ENCODE measurements at places on chromosomes 2 and 18.

- no peaks in the 10 kb centered on the region for H3K36me3 ChIP-seq
- no peaks in the 10 kb centered on the region for H3K4me1 ChIP-seq
- H3K4me3 ChIP-seq = no peak overlapping the region
- no peak overlapping the region for H3K27ac ChIP-seq
- H3K27me3 ChIP-seq = no peaks in the 10 kb centered on the region
Measured at GRCh38 chr2:128053331-128053730, 25.5 kb upstream of the SAP130 start.

- H3K27ac ChIP-seq = peak overlapping the region; percentile 51
- H3K4me1 ChIP-seq = no peaks in the 10 kb centered on the region
- no peaks in the 10 kb centered on the region for H3K36me3 ChIP-seq
- DNase-seq = no peak
Measured at GRCh38 chr2:235860111-235860510, 308.1 kb downstream of the GBX2 start.

- H3K4me1 ChIP-seq = no peaks in the 10 kb centered on the region
- no peaks in the 10 kb centered on the region for H3K27me3 ChIP-seq
- DNase-seq = no peak
- no peak overlapping the region for H3K4me3 ChIP-seq
Measured at GRCh38 chr2:128513961-128514283, 195.3 kb upstream of the HS6ST1 start.

DNA sequence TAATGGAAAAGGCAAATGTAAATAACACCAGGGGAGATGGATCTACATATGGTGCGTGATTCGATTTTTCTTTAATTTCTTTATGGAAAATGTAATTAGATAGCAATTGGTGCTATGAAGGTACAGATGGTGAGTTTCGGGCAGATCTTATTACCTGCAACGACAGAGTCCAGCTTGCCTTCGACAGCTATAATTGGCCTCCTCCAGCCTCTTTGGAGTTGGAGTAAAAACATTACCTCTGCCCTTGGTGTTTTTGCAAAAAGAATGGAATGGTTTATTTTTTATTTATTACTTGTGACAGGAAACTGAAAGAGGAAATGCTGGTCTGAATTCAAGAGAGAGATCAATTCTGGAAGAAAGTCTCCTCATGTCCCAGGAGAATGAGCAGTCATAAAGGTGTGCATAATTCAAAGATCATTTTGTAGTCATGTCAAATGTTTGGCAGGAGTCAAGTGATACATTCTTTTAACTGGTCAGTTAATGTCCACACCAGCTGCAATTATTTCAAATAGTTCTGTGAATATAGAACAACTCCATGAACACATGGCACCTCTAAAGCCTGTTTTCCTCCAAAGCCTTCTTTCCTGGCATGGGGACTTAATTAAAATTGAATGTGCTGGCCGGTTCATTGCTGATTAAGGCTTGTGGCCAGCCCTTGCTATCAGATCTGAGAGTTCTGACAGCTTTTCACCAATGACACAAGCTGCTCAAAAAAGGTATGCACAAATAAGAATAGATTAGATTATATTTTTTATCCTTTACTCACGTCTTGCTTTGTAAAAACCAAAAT, 46.9 kb upstream of the KCNH7 start:
- no peak overlapping the region for H3K27ac ChIP-seq
- H3K4me3 ChIP-seq = no peak overlapping the region
- no peaks in the 10 kb centered on the region for H3K36me3 ChIP-seq
- H3K27me3 ChIP-seq = no peaks in the 10 kb centered on the region

DNA sequence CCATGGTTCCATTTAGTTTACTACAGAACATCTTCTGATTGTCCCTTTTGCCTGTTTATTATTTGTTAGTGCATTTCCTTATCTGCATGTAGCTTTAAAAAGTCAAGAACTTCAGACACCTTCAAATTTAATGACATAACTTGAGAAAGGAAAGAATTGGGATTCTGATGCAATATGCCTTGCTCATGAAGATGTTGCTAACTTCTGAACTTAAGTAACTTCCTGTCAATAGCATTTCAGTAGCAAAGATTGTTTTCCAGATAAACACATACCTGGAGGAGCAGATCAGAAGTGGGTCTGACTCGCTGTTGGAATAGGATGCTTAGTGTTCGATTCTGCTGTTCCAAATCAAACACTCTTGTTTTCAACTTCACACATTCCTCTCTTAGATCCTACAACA, 190.2 kb upstream of the LYPD1 start:
- no peaks in the 10 kb centered on the region for H3K36me3 ChIP-seq
- H3K4me1 ChIP-seq = no peaks in the 10 kb centered on the region
- H3K27me3 ChIP-seq = no peaks in the 10 kb centered on the region
- no peak overlapping the region for H3K27ac ChIP-seq
- DNase-seq = no peak

DNA sequence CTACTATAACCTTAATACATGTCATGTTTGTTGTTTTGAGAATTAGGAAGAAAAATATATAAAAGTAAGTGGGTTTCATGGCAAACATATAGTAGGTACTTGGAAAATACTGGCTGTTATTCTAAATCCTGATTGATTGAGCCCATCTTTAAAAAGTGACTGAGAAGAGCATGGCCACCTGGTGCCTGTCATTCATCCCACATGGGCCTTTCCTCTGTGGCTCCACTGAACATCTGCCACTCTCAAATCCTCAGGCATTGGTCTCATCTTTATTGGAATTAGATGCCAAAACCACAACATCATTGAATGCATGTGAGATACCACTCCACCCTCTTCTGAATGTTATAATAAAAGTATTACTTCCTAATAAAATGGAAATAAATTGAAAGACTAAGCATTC, 101.6 kb upstream of the TTN start:
- H3K36me3 ChIP-seq = no peaks in the 10 kb centered on the region
- H3K4me1 ChIP-seq = peaks cover 1% of the 10 kb centered on the region
- H3K27ac ChIP-seq = no peak overlapping the region
- no peaks in the 10 kb centered on the region for H3K27me3 ChIP-seq
- H3K4me3 ChIP-seq = no peak overlapping the region

GRCh38 chr2:96947949-96948833, 38.2 kb downstream of the FAM178B start:
- no peak overlapping the region for H3K27ac ChIP-seq
- no peak overlapping the region for H3K4me3 ChIP-seq
- no peaks in the 10 kb centered on the region for H3K27me3 ChIP-seq
- no peak for DNase-seq
- H3K36me3 ChIP-seq = no peaks in the 10 kb centered on the region
- peaks cover 25% of the 10 kb centered on the region for H3K4me1 ChIP-seq

DNA sequence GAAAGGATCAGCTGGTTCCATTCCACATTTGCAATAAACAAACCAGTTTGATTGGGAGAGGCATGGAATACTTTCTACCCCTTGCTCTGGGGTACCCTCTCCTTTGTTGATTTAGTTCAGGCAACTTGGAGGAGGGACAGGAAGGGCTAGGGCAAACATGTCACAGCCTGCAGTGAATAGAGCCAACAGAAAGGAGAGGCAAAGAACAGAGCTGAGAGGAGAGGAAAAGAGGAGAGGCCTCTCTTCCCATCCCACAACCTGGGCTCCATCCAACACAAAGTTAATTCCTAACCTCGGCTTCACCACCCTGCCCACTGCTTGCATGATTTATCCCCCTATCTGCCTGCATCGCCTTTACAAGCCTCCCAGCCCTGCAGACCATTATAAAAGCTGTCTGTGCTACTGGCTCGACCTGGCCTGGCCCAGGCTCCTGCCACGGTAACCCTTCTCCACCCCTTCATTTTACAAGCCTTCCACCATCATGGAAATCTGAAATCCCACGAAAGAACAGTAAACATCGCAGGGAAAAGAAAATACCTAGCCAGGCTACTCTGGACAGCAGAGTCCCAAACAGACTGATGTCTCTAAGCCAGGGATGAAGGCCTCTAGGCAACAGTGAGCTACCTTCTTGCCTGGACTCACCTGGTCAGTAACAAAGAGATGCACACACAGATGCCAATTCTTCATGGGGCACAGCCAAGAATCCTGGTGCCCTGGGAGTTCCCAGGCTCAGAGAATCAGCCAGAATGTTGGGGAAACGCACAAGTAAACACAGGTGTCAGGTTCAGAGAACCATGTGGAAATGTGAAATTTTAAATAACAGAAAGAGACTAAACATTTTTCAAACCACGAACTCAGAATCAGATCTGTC, 43.6 kb downstream of the NHEJ1 start:
- H3K4me3 ChIP-seq = no peak overlapping the region
- DNase-seq = no peak
- H3K27ac ChIP-seq = no peak overlapping the region
- H3K36me3 ChIP-seq = no peaks in the 10 kb centered on the region
- no peaks in the 10 kb centered on the region for H3K4me1 ChIP-seq

GRCh38 chr2:188765522-188766470, 208.4 kb upstream of the COL3A1 start:
- H3K27ac ChIP-seq = no peak overlapping the region
- H3K4me1 ChIP-seq = no peaks in the 10 kb centered on the region
- no peak overlapping the region for H3K4me3 ChIP-seq
- no peaks in the 10 kb centered on the region for H3K36me3 ChIP-seq
- no peaks in the 10 kb centered on the region for H3K27me3 ChIP-seq
